ENCODE measurements at places on chromosomes 3 and 15. TPM values are rescaled to one million over a fixed set of nuclear protein-coding genes. Genes with fewer than 3 reads are reported as not detected.

- H3K27ac ChIP-seq: no peak overlapping the region
- H3K36me3 ChIP-seq: no peaks in the 10 kb centered on the region
- H3K4me3 ChIP-seq: no peak overlapping the region
- no peak for DNase-seq
- no peaks in the 10 kb centered on the region for H3K27me3 ChIP-seq
Observed at GRCh38 chr3:29906906-29907305, 626.0 kb downstream of the RBMS3 start.

- no peak overlapping the region for H3K4me3 ChIP-seq
- no peak overlapping the region for H3K27ac ChIP-seq
- H3K27me3 ChIP-seq: no peaks in the 10 kb centered on the region
- H3K36me3 ChIP-seq: no peaks in the 10 kb centered on the region
- no peak for DNase-seq
Observed at GRCh38 chr3:161406594-161407555, 35.6 kb upstream of the SPTSSB start.

Gene ZNF501
- 4.5 TPM for total RNA-seq

Gene KCNMB2
- 1.2 TPM for total RNA-seq

DNA sequence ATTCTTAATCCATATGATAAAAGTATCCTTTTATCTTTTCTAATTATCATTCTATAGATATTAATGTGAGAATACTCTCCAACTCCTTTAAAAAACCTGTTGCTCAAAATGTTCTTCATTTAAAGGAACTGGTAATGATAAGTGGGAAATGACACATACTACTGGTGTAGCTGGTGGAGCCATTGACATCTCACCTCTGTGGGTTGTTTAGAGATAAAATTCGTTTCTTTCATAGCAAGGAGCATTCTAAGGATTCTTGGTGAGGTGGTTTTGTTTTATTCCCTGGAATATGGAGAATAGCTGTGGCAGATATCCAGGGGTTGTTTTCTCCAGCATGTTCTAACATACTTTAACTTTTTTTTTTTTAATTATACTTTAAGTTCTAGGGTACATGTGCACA is 299.8 kb upstream of the THBS1 start:
- no peak overlapping the region for H3K27ac ChIP-seq
- no peak for DNase-seq
- H3K4me3 ChIP-seq: no peak overlapping the region
- H3K4me1 ChIP-seq: no peaks in the 10 kb centered on the region

Gene OR5H1
- total RNA-seq: not detected

Gene LPP
- 191 TPM for total RNA-seq

GRCh38 chr3:4797201-4797705 is 182.0 kb upstream of the BHLHE40 start:
- no peak for DNase-seq
- H3K4me3 ChIP-seq: no peak overlapping the region
- no peaks in the 10 kb centered on the region for H3K27me3 ChIP-seq
- no peak overlapping the region for H3K27ac ChIP-seq

DNA sequence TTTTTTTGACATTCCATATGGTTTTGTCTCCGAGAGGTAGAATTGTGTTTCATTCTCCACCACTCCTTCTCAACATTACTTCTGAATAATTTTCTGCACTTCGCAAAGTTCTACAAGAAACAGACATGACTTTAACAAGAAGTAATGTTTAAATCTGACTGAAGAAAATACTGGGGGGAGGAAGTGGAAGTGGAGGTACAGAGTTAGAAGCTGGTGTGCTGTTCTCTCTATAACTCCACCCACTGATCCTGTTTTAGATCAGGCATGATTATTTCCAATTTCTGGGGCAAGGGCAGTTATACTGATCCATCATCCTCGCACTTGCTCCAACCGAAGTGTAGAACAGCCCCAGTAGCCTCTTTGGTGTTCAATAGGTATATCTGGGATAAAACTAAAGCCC is 9.2 kb upstream of the MCCC1 start:
- no peaks in the 10 kb centered on the region for H3K27me3 ChIP-seq
- no peak overlapping the region for H3K4me3 ChIP-seq
- H3K4me1 ChIP-seq: no peaks in the 10 kb centered on the region
- no peak for DNase-seq

DNA sequence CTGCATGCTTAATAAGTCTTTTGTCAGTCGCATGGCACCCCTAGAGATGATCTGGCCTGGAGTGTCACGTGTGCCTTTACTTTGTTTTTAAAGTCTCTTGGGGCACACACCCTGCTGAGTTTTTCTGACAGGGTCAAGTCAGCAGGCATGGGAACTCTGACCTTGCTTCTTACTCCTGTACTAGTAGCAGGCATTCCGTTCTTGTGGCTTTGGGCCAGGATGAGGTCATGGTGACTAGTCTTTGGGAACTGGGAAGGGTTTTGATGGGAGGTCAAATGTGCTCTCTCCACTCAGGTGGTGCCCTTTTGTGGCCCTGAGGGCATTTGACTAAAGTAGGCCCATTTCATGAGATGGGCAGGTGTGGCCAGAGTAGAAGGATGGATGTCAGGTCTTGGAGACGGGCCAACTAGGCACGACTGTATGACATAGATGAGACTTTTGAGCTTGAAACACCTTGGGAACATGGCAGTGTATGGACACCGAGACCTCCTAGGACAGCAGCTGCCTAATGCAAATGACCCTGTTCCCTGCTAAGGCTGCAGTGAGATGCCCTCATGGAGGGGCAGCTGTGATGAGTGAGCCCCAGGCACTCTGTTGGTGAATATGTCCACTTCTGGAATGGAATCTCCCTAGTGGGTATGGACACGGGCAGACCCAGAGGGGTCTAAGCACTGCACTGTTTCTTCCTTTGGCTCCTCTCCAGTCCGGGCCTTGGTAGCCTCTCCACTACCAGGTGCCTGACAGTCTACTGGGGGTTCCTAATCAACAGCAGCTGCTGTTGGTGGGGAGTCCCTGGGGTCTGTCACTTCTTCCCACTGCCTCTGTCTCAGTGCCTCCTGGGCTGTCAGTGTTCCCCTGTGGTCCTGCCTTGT is 16.4 kb downstream of the SRPRB start:
- H3K36me3 ChIP-seq: peaks cover 65% of the 10 kb centered on the region
- H3K27ac ChIP-seq: no peak overlapping the region
- H3K27me3 ChIP-seq: no peaks in the 10 kb centered on the region
- no peaks in the 10 kb centered on the region for H3K4me1 ChIP-seq
- DNase-seq: no peak

Gene GUCA1C
- not detected for total RNA-seq

Gene CCR8
- not detected for total RNA-seq

Gene NANOGP8
- not detected for total RNA-seq

GRCh38 chr15:70036585-70037291 is 61.0 kb downstream of the TLE3 start:
- H3K27ac ChIP-seq: no peak overlapping the region
- no peaks in the 10 kb centered on the region for H3K36me3 ChIP-seq
- DNase-seq: peak; percentile 55

Gene C3orf85
- not detected for total RNA-seq

GRCh38 chr3:158103887-158104327 is 2.3 kb downstream of the SHOX2 start:
- no peak overlapping the region for H3K27ac ChIP-seq
- DNase-seq: no peak
- no peaks in the 10 kb centered on the region for H3K36me3 ChIP-seq
- H3K4me1 ChIP-seq: peaks cover 25% of the 10 kb centered on the region
- peaks cover 98% of the 10 kb centered on the region for H3K27me3 ChIP-seq

DNA sequence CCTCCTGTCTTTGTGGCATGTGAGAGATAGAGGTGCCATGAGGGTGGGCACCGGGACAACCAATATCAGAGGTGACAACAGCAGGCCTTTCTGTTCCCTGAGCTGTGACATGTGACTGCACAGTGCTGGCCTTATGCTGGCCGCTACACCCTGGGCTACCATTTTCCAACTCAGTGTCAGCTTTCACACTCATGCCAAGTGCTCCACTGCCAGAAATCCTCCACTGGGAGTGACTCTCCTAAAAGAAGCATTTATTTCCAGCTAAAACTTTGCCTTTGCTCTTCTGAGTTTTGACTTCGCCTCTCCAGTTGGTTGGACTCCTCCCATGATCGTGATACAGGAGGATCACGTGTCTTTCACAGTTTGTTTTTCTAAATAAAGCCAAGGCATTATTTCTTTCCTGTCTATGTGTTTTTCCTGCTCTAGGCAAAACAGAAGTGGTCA is 31.4 kb downstream of the CA12 start:
- H3K4me1 ChIP-seq: no peaks in the 10 kb centered on the region
- no peak overlapping the region for H3K4me3 ChIP-seq
- H3K27ac ChIP-seq: no peak overlapping the region

GRCh38 chr3:127688416-127689265 is 15.9 kb downstream of the ABTB1 start:
- no peaks in the 10 kb centered on the region for H3K27me3 ChIP-seq
- peaks cover 20% of the 10 kb centered on the region for H3K36me3 ChIP-seq
- DNase-seq: peak; percentile 34
- H3K4me3 ChIP-seq: no peak overlapping the region
- H3K4me1 ChIP-seq: peaks cover 20% of the 10 kb centered on the region
- no peak overlapping the region for H3K27ac ChIP-seq

GRCh38 chr3:71104121-71104541 is 479.4 kb downstream of the FOXP1 start:
- H3K4me1 ChIP-seq: peaks cover 48% of the 10 kb centered on the region
- H3K27ac ChIP-seq: no peak overlapping the region
- H3K4me3 ChIP-seq: no peak overlapping the region

DNA sequence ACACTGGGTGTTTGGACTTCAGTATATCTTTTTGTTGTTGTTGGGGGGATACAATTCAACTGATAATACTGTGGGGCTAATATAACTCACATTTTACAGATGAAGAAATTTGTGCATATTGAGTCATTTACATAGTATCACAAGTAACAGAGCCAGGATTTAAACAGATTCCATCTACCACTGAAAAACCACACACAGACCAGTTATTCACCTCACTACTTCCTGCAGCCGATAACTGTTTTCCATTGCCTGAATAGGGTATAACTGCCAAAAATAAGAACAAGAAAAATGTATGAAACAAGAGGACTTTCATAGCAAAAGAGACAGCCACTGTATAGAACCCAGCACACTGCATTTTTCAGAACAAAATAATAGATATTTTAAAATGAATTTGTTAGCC is 215.8 kb upstream of the CNTN6 start:
- no peak overlapping the region for H3K27ac ChIP-seq
- H3K36me3 ChIP-seq: no peaks in the 10 kb centered on the region
- H3K4me1 ChIP-seq: no peaks in the 10 kb centered on the region
- H3K27me3 ChIP-seq: no peaks in the 10 kb centered on the region

DNA sequence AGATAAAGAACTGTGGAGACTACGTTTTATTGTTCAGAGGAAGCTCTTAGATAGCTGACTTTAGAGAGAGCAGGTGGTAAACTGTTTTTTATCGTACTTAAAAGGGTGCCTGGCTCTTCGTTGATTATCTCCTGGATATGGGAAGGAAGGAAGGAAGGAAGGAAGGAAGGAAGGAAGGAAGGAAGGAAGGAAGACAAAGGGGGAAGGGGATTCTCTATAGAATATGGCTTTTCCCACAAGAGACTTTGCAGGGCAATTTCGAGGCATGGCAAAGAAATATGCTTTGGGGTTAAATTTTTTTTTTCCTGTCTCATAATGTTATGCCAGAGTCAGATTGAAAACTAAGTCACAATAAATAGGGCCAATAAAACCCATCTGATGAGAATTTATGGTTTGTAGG is 271.9 kb upstream of the POU1F1 start:
- no peak for DNase-seq
- no peaks in the 10 kb centered on the region for H3K4me1 ChIP-seq
- H3K4me3 ChIP-seq: no peak overlapping the region
- no peaks in the 10 kb centered on the region for H3K27me3 ChIP-seq

- H3K27ac ChIP-seq: no peak overlapping the region
- no peaks in the 10 kb centered on the region for H3K36me3 ChIP-seq
- no peak for DNase-seq
- H3K4me3 ChIP-seq: no peak overlapping the region
- no peaks in the 10 kb centered on the region for H3K4me1 ChIP-seq
- H3K27me3 ChIP-seq: no peaks in the 10 kb centered on the region
Observed at GRCh38 chr3:12273045-12273695, 15.7 kb upstream of the PPARG start.

Gene XYLB
- total RNA-seq: 3.1 TPM

DNA sequence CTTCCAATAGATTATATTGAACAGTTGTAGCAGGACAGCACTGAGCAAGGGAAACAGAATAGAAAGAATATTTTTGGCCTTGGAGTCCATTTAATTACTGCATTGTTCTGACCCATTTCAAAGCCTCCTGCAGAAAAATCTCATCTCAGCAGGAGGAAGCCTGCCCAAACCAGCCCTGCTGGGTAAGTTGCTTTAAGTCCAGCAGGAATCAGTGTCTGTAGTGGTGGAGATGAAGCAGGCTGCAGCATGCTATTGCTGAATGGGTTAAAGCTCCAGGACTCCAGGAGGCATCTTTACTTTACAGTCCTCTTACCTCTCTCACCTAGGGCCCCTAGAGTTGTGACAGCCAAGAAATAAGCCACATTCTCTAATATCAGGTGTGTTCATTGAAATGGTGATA is 380.3 kb upstream of the THBS1 start:
- no peak for DNase-seq
- no peaks in the 10 kb centered on the region for H3K27me3 ChIP-seq
- H3K4me3 ChIP-seq: no peak overlapping the region
- H3K27ac ChIP-seq: no peak overlapping the region
- H3K4me1 ChIP-seq: no peaks in the 10 kb centered on the region
- H3K36me3 ChIP-seq: no peaks in the 10 kb centered on the region

DNA sequence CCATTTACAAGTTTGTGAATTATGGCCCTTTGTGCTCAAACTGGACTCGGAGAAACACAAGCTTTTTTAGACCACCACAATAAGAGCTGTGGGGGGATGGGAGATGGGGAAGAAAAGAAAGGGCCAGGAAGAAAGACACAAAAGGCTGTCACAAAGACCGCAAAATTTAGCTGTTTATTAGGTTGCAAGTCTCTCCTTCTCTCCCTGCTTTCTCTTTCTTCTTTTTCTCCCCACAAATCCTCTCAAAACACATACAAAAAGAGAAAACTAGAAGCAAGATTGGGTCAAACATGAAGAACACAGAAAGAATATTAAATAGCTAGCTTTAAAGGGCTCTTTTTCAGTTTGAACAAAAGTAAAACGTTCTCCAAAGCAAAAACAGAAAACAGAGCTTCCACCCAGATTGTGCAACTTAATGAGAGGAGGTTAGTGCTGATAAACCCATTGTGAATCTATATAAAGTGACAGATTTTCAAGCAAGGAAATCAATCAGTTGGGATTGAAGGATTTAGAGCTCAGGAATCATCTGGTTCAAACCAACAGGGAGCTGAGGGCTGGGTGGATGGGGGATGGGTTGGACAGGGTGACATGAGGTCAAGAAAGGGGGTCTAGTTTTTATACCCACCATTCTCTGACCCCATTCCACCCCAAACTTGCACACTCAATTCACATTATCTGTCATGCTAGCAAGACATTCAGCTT is 87.3 kb downstream of the DHX30 start:
- no peak overlapping the region for H3K4me3 ChIP-seq
- DNase-seq: no peak
- peak overlapping the region; percentile 2 for H3K27ac ChIP-seq
- H3K27me3 ChIP-seq: no peaks in the 10 kb centered on the region
